Stimulated activated CD8-positive, alpha-beta memory T cell treated with anti-CD3 and anti-CD28 coated beads, Interleukin-7, amount 100 ng/mL, for 4 hours (primary cell): ENCODE measurements at places on chromosomes 11 and 22.

GRCh38 chr11:10857459-10857708, 469 bp downstream of the ZBED5 start:
- no peak for DNase-seq

- DNase-seq = no peak
Measured at GRCh38 chr22:28406246-28406645, 273.4 kb downstream of the TTC28 start.

GRCh38 chr22:32048069-32048468, 5.0 kb downstream of the SLC5A1 start:
- no peak for DNase-seq

DNA sequence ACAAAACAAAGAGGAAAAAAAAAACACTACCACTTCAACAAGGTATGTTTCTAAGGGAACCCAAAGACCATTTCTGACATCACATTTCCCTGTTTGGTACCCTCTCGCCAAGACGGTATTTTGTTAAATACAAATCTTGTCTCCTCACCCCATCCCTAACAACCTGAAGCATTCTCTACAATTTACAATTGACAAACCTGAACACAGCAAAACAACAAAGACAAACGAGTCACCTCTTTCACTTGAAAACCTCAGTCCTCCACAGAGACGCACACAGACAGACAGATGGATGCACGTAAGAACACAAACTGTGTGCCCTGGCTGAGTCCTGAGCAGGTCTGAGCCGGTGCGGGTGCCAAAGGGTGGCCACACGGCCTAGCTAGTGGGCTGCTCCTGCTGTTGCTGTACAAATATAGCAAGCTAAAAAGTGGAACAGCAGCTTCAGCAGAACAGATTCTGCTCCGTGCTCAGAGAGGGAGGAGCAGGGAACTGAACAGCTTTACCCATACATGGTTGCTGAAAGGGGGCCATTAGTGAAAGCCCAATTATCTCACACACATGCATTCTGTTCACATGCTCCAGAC, 28.5 kb downstream of the CELF1 start:
- DNase-seq = no peak

- DNase-seq = no peak
Measured at GRCh38 chr22:32674925-32675825, 126.3 kb upstream of the TIMP3 start.

GRCh38 chr11:86418917-86419316, 44.2 kb downstream of the CCDC81 start:
- no peak for DNase-seq

GRCh38 chr22:49880281-49880680, 26.6 kb downstream of the ZBED4 start:
- no peak for DNase-seq

DNA sequence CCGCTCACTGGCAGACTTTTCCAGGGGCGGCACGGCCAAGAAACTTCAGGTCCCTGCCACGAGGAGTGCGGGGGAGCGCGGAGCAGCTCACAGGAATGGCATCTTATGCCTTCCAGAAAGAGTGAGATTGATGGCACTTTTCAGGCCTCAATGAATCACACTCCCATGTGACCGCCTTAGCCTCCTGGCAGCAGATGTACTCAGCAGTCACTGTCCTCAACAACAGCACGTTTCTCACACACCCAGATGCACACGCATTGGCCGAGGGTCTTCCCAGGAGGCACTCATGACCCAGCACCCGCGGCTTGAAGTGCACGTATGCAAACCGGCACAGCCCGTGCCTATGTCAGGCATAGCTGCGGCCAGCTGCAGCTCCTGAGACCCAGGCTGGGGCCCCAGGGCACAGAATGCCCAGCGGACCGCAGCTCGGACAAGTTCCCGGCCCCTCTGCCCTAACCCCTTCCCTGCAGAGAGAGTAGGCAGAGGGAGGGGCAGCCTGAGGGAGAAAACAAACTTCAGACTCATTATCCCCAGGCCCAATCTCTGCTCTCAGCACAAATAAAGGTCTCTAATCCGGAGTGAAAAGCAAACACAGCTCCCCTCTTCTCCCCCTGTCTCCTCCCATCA, 48.3 kb downstream of the RPUSD4 start:
- no peak for DNase-seq

GRCh38 chr11:64885367-64886286, 7.2 kb upstream of the EHD1 start:
- no peak for DNase-seq
